Stimulated activated CD8-positive, alpha-beta memory T cell treated with anti-CD3 and anti-CD28 coated beads, Interleukin-4, amount 100 ng/mL, for 24 hours (primary cell): ENCODE measurements at places on chromosomes 7 and 10.

GRCh38 chr7:135151533-135151932 lies 3.7 kb downstream of the TMEM140 start:
- no peak for DNase-seq

DNA sequence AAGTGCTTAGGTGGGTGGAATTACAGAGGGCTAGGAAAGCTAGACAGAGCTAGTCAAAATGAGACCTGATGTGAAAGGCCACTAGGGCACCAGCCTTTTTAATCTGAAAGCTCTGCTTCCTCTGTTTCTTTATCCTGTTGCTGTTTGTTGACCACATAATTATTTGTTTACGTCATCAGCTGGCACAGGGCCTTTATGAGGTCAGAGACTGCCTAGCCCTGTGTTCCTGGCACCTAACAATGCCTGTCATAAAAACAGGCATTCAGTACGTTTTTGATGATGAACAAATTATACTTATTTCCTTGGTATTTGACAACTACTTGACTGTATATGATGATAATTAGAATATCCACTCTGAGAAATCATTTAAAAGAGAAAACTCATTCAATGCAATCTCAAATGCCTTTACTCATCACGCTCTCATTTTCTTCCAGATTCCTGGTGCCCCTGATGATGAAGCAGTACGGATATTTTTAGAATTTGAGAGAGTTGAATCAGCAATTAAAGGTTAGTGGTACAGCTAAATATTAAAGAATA lies 26.0 kb downstream of the RBM17 start:
- no peak for DNase-seq

DNA sequence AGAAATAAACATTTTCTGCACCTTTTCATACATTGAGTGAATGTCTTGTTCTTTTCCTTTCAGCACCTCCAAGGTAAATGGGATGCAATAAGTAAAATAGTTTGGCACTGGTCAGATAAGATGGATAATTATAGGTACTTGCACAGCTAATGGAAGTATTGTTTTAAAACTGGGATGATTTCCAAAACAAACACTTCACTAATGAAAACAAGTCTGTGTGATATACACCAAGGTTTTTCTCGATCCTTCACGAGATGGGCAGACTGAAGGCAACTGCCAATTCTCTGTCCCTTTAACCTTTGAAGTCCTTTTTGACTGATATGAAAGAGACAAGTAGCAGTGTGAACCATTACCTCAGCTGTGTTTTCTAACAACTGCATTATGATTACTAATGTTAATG lies 423.8 kb downstream of the GFRA1 start:
- no peak for DNase-seq

- DNase-seq = no peak
Measured at GRCh38 chr7:156230576-156230975, 410.0 kb upstream of the RNF32 start.

- no peak for DNase-seq
Measured at GRCh38 chr10:2836921-2837662, 230.3 kb upstream of the PFKP start.

DNA sequence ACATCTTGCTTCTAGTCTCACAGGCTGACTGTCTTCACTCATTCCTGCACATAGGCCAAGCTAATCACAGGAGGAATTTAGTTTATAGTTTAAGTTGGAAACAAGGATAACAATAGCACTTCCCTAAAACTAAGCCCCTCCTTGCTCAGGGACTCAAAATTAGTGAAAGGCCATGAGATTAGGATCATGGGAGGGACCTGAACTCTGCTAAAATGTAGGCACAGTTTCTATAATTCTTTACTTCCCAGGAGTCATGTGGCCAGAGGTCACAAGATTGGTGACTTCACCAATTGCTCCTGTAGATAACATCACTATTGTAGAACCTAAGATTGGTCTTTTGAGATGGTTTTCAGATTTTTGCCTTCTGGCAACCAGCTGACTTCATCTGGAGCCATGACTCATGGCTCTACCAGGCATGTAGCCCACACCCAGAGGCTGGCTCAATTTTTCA lies 14.8 kb upstream of the UPP1 start:
- DNase-seq = no peak
